ENCODE measurements at places on chromosomes 2 and 18.

DNA sequence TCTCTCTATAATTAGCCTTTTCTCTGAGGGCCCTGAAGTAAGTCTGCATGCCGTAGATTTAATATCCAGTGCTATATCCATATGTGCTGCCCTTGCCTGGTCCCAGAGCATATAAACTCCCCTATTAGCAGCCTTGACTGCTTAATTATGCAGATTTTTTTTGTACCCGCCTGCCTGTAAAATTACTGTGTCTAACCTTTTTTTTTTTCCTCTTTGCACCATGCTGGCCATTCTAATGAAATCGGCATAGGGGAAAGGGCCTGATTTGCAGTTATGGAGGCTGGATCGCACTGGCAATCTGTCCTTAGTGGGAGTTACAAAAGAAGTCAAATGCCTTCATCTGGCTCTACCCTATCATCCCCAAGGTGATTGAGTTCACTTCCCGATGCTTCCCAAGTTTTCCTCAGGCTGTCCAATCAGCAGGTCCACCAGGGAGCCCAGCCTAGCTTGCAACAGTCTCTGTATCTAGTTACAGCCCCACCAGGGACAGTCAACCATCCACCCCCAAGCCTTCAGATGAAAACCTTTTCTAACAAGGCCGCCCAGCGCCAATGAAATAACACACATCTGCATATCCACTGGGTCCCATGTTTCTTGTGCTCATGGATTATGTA lies 239.0 kb downstream of the ZNF521 start:
- DNase-seq: no peak

GRCh38 chr2:174593041-174593440 lies 4.6 kb downstream of the WIPF1 start:
- no peak for DNase-seq

- DNase-seq: no peak
These were observed 20.0 kb downstream of the SRBD1 start for GRCh38 chr2:45591073-45591472.

GRCh38 chr2:240566203-240567136 lies 1.8 kb upstream of the RNPEPL1 start:
- DNase-seq: peak; percentile 91

DNA sequence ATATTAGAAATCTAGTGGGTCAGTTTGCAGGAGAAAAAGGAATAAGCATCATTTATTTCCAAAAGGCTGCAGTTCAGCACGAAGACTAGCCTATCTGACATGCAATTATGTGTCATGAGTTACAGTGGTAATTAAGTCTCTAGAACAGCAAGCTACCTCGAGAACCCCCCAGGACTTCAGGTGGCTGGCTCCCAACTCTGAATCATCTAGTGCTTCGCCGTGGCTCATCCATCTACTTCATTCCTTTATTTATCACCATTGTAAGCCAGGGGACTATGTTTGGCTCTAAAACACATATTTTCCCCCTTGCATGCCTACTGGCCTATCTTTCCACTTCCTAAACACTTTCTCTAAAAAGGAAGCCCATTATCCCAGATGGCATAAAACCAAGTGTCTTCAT lies 121.6 kb downstream of the TXNL1 start:
- DNase-seq: no peak

DNA sequence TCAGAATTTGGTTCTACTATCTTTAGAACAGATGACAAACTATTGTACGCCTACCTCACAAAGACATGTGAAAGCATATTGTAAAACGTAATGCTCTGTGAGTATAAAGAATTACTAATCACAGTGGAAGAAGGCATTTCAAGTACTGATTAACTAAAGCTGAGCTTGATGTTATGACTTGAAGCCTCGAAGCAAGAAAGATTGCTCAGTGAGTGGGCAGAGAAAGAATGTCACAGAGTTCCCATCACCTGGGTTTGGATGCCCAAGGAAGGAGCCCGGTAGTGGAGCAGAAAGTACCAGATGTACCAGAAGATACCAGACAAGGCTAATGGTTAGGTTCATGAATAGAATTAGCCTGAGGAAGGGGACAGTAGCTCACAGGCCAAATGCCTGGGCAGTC lies 39.5 kb upstream of the FAM110C start:
- no peak for DNase-seq

DNA sequence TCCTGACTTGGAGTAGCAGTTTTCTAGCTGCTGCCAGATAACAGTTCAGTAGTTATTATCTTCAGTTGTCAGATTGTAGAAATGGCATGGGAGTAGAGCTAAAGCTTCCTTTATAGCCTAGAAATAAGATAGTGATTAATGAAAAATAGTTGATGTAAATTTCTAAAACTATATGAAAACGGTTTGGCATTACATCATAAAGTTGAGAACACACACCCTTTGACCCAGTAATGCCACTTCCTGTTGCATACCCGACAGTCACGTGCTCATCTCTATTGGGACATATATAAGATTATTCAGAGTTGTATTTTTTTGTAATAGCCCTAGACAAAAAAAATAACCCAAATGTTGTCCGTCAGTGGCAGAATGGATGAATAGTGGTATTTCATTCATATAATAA lies 39.4 kb upstream of the ASB1 start:
- DNase-seq: no peak

- no peak for DNase-seq
These were observed 4.4 kb downstream of the CTIF start for GRCh38 chr18:48543228-48543627.

- no peak for DNase-seq
These were observed 171.7 kb upstream of the MYCN start for GRCh38 chr2:15768615-15769014.

DNA sequence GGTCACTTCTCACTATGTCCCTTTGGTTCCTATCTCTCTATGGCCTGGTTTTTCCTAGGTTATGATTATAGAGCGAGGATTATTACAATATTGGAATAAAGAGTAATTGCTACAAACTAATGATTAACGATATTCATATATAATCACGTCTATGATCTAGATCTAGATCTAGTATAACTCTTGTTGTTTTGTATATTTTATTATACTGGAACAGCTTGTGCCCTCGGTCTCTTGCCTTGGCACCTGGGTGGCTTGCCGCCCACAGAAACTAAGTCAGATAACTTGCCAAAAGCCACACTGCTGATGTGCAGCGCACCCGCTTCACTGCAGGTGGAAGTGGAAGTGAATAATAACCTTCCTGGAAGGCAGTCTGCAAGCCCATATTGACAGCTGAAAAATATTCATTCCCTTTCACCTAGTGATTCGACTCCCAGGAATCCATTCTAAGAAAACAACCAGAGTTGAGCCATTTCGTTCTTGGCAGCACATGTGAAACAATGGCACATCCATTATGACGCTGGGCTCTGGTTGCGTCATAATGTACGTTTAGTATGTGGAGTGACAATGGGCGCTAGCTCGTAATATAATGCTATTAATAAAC lies 725 bp upstream of the ANKRD53 start:
- peak; percentile 88 for DNase-seq

DNA sequence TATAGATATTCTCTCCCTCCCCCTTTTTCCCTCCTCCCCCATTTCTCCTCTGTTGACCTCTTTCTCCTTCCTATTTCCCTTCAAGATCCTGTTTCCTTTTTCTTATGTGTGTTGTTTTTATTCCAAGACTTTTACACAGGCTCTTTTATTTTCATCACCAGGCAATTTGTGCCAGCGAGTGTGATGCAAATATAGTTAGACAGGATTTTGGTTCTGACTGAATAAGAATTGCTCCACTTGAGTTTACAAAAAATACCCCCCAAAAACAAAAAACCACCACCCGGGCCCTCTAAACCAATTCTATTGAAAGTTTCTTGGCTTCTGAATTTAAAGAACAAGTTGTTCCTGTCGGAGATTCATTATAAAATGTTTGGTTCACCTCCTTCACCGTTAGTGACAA lies 50.9 kb upstream of the MAPK4 start:
- DNase-seq: no peak

DNA sequence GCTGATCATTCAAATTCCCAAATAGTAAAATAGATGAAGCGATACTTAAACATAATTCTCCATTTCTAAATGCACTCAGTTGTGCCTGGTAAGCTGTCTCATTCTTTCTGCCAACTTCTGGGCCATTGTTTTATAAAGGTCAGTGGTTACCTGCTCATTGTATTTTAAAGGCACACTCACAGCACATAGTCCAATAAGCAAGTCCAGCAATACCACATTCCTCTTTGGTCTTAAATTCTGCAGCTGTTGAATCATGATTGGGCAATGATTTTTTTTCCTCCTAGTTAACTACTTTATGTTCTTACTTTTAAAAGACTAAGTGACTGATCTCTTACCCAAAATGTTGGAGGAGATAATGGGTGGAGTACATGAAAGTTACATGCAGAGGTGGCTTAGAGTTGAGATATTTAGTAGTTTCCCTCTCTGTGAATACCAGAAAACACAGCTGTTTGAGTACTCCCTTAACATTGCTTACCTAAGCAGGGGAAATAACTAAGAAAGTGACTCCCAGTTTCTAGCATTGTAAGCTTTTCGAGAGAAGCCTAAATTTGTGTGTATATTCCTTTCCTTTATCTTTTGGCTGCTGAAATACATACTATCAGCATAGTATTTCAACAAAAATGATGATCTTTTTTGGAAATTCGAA lies 220.7 kb downstream of the CAMKMT start:
- peak; percentile 20 for DNase-seq

GRCh38 chr2:215917953-215918620 lies 95.3 kb downstream of the MREG start:
- DNase-seq: no peak

DNA sequence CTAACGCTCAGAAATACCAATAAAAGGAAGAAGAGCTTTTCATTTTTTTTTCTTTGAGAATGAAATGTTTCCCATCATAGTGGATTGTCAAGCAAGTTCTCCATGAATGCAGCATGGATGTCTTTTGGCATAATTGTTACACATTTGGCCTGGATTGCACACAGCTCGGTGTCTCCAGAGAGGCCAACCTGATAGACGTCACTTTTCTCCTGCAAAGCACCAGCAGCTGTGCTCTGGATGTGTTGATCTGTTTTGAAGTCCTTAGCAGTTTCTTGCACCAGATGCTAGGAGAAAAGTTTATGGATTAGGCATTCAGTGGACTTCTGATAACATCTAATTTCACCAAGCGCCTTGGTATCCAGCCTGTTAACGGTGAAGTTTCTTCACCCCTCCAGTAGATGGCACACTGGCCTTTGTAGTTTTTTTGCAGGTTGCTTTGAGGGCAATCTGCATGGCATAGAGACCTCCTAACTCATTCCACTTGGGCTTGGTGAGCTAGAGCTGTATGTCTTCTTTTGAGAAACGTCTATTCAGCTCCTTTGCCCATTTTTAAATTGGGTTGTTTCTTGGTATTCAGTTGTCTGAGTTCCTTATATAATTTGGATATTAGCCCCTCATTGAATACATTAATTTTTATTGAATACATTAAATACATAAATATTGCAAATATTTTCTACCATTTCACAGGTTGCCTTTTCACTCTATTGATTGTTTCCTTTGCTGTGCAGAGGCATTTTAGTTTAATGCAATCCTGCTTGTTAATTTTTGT lies 59.7 kb downstream of the PTH2R start:
- DNase-seq: peak; percentile 10

- no peak for DNase-seq
These were observed 241.3 kb upstream of the ZNF804A start for GRCh38 chr2:184357033-184357432.

DNA sequence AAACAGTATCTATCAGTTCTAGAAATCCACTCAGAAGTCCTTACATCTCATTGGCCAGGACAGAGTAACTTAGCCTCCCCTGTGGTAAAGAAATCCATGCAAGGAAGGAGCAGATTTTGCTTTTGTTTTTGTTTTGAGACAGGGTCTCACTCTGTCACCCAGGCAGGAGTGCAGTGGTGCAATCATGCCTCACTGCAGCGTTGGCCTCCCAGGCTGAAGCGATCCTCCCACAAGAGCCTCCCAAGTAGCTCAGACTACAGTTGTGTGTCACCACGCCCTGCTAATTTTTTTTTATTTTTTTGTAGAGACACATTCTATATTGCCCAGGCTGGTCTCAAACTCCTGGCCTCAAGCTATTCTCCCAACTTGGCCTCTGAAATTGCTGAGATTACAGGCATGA lies 185.1 kb downstream of the NRP2 start:
- DNase-seq: no peak

GRCh38 chr2:239199041-239199768 lies 201.6 kb downstream of the HDAC4 start:
- no peak for DNase-seq

- DNase-seq: no peak
These were observed 45.1 kb upstream of the TNFRSF11A start for GRCh38 chr18:62280058-62280457.

DNA sequence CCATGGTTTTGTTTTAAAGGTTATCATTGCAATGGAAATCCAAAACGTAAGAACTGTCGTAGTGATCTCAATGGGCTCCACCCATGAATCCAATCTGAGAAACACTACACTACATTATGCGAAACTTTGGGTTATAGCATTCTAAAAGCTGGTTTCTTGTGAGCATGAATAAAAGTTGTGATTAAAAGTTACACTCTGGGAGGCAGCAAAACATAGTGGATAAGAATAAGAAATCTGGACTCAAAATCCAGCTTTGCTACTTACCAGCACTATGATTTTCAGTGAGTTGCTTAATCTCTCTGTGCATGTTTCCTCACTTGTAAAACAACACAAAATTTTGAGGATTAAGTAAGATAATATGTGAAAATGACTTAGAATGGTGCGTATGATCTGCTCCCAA lies 25.7 kb upstream of the THOC1 start:
- no peak for DNase-seq

DNA sequence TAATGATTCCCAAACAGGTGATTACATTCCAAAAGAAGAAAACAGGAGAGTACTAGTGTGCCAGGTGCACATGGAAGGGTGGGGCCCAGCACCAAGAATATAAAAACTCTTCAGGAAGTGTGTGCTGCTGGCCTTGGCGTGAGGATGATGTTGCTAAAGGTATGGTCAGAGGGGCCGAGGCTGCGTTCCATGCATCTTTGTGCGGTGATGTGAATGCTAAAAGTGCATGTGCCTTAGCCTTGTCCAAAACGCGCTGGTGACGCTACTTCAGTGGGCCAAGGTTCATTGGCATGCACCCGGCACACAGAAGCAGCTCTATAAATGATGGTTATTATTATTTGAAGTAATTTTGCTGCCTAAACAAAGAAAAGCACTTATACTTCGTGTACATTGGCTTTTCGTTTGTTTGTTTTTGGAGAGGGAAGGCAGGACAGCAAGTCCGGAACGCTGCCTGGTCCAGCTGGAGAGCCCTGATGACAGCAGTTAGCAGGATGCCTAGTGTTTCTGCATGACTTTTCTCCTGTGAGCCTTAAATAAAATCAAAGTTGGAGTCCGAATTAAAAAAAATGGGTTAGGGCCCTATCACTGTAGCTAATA lies 2.9 kb downstream of the ALKAL2 start:
- no peak for DNase-seq

- DNase-seq: no peak
These were observed 50.9 kb upstream of the BIN1 start for GRCh38 chr2:127157651-127158485.

DNA sequence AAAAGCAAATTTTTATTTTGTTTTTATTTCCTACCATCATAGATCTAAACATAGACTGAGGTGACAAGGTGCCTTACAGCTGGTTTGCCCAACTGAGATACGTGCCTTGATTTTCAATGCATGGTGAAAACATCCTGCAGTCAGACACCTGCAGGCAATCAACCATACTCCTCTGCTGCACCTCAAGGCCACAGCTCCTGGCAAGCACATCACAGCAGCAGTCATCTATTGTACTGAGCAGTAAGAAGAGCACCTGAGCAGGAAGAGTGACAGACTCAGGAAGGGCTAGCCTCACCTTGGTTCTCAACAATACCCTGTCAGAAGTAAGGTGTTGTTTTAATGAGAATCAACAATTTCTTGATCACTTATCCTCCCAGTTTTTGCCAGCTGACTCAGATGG lies 1206.8 kb upstream of the NRXN1 start:
- no peak for DNase-seq
